Cardiac septum (tissue), 1 donor: ENCODE measurements at places on chromosomes 5 and 9. TPM values are rescaled to one million over a fixed set of nuclear protein-coding genes. Genes with fewer than 3 reads are reported as not detected.

DNA sequence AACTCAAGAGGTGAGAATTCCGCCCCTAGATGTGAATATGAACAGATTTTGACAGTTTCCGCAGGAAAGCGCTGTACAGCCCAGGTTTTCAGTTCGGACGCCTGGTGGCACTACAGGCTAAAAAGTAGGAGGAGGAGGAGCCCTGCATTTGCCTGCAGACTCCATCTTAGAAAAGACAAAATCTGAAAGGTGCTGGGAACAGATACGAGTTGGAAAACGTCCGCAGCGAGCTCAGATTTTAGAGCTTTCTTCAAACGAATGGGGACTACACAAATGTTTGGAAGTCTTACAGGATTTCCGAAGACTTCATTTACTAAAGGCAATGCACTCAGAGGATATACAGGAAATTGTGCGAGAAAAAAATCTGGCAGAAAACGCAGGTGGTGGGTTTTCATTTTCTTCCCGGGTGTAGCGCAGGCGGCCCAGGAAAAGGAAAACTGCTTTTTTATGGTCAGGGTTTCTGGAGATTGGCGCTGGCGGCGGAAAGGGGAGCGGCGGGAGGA, 9.9 kb upstream of the PCDHB2 start:
- DNase-seq, result no peak

The IRX2 gene
- 3.2 TPM for total RNA-seq

The DMRT3 gene
- 0.16 TPM for total RNA-seq

DNA sequence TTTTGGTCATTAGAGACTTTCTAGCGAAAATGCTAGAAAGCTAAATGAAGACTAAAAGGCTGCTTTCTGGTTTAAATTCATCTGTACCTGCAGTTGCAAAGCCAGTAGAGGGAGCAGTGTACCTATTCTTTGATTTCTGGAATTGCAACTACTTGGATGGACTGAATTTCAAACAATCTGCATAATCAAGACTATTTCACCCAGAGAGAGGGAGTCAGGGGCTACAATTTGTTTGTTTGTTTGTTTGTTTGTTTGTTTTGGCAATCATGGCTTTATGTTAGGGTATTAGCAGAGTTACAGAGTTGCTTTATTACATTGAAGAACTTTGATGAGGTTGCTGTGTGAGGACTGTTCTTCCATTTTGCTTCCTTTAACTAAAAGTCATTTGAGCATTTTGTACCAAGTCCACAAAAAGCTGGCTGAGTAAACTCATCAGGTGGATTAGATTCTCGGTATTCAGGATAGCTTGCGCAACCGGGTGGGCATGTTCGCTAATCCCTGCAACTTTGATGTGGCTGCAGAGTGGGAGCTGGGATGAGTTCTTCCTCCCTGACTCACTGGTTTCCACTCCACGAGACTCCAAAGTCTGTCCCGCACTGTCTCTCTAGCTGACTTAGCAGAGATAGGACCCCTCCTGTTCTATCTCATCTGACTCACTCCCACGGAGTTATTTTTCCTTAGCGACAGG, 80.0 kb upstream of the TUT7 start:
- DNase-seq, result no peak

The NDFIP1 gene
- total RNA-seq, result 58.8 TPM

GRCh38 chr5:173001229-173001841, 17.8 kb downstream of the ATP6V0E1 start:
- no peak for DNase-seq

GRCh38 chr9:125679597-125680189, 27.3 kb downstream of the MAPKAP1 start:
- no peak for DNase-seq
